ENCODE measurements at places on chromosomes 11 and 22.

- DNase-seq: no peak
Measured at GRCh38 chr11:130122141-130122575, 37.4 kb upstream of the ST14 start.

DNA sequence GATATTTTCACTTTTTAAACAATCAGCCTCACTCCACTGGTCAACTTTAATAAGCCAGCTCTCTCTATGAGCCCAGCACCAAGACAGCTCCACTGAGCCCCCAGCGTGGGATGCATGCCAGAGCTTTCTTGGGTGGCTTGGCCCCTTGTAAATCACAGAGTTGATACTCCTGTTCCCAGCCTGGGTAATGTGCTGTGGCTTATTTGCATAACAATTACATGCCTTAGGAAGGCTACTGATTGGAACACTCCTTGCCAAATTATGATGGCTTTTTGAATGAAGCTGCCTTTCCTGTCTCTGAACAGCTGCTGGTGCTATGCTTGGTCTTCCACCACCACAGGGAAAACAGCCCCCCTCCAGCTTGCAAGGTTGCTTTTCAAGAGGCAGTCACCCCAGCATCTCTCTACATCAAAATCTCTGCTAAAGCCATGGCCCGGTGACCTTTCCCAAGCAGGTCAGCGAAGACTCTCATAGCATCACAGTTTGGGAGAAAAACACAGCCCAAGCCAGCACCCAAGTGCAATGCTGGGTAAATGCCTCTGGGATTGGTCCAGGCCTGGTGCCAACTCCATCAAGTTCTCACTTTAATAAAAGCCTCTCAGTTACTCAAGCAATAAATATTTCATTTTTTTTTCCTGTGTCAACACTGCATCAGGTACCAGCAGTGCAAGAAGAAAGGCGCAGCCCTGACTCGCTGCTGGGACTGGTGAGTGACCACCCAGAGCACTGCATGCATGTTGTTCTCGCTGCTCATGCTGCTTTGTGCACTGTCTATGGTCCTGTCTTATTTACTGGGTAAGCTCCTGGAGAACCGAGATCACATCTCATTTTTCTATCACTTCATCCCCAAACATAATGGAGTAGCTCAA lies 549.3 kb downstream of the OPCML start:
- no peak for DNase-seq

DNA sequence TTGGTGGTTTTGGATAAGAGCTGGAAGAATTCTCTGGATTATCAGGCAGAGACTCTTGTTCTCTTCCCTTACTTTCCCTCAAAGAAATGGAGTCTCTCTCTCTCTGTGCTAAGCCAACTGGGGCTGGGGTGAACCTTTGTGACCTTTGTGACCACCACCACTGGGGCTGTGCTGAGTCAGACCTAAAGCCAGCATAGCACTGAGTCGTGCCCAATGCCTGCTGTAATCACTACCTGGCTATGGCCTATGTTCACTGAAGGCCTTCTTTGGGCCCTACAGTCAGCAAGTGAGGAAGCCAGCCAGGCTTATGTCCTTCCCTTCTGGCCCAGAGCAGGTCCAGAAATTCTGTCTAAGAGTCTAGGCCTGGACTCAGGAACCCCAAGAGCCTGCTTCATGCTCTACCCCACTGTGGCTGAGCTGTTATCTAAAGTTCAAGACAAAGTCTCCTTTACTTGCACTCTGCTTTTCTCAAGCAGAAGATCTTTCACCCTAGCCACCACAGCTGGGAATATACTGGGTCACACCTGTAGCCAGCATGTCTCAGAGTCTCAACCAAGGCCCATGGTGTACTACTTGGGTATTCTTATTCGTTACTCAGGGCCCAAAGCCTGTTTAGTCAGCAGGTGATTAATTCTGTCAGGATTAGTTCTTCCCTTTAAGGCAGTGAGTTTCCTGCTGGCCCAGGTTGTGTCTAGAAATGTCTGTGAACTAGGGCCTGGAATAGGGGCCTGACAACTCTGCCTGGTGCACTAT lies 86.0 kb downstream of the EHF start:
- no peak for DNase-seq

DNA sequence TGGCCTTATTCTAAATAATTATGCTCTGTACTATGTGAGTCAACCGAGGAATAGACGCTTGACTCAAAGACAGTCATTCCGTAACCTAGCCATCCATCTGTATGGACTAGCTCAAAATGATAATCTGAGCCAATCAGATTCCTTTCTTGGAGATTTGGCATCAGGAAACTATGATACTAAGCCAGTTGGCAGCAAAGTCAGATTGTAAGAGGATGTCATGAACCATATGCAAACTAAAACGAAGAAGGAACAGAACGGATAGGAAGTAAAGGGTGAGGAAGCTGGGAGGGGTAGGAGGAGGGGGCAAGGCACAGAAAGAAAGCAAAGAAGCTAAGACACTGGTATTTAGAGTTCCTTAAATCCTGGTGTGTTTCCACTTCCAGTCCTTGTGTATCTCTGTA lies 10.7 kb upstream of the SESN3 start:
- no peak for DNase-seq

DNA sequence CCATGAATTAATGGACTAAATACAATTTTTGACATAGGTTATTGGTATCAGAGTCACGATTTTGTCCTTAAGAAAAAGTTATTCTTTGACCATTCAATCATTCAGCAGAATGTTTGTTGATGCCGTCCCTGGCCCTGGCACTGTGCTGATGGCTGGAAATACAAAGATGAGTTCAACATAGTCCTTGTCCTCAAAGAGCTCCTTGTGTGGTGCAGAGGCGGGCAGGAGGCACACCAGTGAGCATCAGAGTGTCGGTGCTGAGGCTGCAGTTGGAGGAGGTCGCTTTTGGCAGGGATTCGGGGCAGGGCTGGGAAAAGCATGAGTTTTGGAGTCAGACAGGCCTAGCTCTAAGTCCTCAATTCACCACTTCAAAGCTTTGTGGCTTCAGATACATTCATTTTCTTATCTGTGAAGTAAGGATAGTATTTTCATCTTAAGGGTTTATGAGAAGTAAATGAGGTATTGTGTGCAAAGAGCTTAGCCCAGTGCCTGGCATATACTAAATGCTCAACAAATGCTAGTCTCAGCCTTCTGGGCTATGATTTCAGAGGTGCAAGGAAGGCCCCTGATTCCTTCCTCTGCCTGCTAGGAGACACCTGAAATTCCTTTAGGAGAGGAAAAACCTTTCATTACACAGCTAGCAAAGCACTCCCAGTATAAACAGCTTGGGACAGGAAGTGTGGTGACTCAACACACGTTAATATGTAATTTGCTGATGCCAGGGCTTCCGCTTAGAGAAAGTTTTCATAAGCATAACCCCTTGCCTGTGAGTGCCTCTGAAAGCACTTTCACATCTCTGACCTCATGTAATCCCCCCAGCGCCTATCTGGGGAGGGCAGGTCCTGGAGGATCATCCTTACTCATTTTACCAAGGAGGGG lies 113.8 kb downstream of the NECTIN1 start:
- peak; percentile 84 for DNase-seq

- DNase-seq: peak; percentile 92
Measured at GRCh38 chr22:41966607-41967240, 2.5 kb upstream of the SEPTIN3 start.

All from mesenchymal stem cell (in vitro differentiated cells and primary cell).